ENCODE measurements at places on chromosomes 6 and 20.

GRCh38 chr6:53544470-53545308 is at the start of gene GCLC:
GCLC (minus strand) TSS chr6:53545101; CDS start chr6:53544645, 456 bp downstream.
- DNase-seq: peak; percentile 93

DNA sequence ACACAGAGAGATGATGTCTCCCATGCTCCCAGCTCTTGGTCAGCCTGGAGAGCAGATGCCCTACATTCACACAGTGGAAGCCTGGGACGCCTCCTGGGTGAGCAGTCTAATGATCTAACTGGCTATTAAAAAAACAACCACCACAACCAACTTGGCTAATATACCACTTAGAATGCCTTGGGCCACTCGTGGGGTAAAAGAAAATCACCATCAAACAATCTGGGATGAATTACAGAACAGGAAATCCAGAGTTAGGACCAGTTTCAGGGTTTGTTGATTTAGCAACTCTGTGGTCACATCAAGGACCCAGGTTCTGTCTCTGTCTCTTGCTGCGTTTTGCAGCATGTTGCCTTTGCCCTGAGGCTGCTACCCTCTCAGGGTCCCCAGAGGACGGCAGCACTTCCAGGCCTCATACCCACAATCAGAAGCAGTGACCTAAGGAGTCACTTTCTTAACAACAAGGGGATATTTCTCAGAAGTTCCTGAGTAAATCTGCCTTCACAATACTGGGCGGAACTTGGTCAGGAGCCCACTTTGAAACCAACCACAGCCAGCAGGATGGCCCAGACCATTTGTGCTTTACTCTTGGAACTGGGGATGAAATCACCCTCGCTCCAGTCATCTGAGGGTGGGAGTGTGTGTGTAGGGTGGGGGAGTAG is 118.7 kb downstream of the CLIC5 start:
- DNase-seq: peak; percentile 66

- DNase-seq: peak; percentile 98
These were observed 6.2 kb downstream of the JPH2 start for GRCh38 chr20:44180814-44181213.

DNA sequence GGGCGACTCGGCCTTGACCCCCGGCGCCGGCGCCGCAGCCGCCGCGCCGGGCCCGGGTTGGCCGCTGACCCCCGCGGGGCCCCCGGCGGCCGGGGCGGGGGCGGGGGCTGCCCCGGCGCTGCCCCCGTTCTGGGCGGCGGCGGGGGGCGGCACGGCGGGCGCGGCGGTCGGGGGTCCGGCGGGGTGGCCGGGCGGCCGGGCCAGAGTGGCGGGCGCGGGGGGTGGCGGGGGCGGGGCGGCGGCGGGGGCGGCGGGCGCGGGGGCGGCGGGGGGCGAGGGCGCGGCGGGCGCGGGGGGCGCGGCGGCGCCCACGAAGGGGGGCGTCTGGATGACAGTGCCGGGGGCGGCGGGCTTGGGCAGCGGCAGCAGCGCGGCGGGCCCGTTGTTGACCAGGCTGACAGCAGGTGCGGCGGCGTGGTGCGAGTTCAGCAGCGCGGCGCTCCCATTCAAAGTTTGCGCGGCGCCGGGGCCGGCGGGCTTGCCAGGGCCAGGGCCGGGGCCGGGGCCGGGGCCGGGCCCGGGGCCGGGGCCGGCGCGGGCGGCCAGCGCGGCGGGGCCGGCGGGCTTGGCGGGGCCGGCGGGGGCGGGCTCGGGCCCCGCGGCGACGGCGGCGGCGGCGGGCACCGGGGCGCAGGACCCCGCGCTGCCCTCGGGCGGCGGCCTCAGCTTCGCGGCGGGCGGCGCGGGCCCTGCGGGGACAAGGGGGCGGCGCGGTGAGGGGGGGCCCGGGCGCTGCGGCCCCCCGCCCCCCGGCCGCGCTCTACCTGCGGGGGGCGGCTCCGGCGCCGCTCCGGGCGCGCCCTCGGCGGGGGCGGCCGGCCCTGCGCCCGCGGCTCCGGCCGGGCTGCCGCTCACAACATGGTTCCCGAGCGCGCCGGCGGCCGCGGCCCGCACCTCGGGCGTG is 659 bp downstream of the TAF4 start:
- DNase-seq: no peak

DNA sequence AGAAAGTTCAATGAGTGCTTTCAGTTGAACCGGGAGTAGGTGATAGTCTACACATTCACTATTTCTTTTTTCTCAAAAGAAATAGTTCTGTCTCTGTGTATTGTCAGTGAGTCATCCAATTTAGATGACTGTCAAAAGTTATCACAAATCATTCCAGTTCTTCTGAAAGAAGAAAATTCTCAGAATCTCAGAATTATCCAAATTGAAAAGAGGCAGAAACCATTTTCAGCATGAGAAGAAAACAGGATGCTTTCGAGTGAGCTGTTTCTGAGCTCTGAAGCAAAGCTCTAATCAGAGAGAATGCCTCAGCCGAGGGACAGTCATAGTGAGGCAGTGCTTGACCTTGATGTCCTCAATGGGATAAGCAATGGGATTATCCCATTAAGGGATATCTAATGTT is 97.9 kb downstream of the HUS1B start:
- no peak for DNase-seq

DNA sequence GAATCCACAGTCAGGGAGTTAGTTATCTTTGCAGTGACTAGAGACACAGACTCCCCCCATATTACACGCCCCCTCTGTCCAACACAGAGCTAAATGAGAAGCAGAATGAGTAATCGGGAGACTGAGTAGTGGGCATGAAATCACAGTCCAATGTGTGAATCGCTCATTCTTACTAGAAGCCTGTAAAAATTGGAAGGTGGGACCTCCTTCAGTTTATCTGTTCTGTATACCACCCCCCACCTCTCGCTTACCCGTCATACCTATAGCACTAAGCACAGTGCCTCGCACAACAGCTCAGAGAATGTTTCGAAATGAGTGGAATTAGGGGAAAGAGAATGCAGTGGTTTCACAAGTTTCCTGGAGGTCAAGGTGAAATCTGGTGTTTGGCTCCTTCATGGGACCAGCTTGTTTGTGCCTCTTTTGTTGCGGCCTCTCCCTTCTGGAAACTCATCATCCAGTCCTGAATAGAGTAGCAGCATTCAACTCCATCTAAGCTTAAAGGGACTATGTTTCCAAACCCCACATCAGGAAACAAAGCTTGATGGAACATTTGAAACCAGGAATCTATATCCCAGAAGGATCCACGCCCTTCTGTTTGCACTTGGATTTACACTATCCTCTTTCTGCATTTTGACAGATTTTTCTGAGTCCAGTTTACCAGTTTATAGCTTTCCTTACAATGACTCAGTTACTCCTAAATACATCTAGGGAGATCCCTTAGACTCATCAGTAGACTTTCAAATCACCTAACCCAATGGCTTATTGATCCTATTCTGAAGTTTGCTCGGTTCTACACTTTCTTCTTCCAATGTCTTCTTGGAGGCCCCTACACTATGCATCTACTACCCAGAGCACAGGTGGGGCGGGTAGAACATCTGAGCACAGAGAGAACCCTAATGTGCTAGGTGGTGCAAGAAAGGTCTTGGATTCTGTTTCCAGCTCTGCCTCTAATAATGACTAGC is 59.2 kb upstream of the PIM1 start:
- DNase-seq: no peak

DNA sequence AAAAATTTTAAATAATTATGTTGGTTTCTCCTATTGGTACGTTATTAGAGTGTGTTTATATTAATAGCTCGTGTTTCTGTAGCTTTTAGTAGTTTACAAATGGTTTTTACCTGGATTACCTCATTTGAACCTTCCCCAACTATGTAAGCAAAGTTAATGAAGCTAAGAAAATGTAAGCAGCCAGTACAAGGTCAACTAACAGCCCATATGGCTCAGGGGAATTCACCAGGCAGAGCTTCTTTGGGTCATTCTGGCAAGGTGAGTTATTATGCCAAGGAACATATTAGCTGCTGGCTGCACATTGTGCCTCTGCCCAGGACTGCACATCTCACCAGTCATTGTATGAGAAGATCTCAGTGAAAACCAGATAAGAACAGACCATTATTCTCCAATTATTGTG is 27.0 kb upstream of the MARCKS start:
- no peak for DNase-seq

DNA sequence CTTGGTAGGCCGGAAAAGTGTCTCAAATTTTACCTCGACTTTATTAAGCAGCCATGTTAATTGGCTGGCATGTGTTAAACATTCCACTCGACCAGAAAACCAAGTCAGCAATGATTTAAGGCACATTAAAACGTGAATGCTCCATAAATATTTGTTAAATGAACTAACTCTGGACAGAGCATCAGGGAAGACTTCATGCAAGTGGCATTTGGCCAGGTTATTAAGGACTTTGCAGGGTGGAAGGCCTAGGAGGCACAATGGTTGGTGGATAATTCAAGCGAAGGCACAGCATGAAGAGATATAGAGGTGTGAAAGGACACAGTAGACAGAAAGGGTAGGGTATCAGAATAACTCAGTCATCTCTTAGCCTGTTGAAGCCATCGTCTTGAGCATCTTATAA is 23.0 kb downstream of the ELOVL5 start:
- no peak for DNase-seq

- DNase-seq: no peak
These were observed 59.5 kb downstream of the CTCFL start for GRCh38 chr20:57465486-57465885.

GRCh38 chr6:41509580-41509979 is 36.6 kb upstream of the FOXP4 start:
- no peak for DNase-seq

GRCh38 chr6:73932866-73933265 is 236.9 kb downstream of the CD109 start:
- DNase-seq: no peak

DNA sequence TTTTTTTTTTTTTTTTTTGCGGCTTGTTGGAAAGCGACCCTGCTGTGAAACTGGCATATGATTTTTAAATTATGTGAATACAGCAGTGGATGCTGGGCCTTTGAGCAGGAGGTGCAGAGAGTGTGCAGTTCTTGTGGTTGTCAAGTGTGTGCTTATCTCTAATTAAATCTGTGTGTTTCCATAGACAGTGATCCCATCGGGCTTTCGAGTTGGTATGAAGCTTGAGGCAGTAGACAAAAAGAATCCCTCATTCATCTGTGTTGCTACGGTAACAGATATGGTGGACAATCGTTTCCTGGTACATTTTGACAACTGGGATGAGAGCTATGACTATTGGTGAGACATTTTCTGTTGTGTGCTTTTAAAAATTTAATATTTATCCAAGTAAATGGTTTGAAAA is 52.4 kb downstream of the L3MBTL3 start:
- no peak for DNase-seq

DNA sequence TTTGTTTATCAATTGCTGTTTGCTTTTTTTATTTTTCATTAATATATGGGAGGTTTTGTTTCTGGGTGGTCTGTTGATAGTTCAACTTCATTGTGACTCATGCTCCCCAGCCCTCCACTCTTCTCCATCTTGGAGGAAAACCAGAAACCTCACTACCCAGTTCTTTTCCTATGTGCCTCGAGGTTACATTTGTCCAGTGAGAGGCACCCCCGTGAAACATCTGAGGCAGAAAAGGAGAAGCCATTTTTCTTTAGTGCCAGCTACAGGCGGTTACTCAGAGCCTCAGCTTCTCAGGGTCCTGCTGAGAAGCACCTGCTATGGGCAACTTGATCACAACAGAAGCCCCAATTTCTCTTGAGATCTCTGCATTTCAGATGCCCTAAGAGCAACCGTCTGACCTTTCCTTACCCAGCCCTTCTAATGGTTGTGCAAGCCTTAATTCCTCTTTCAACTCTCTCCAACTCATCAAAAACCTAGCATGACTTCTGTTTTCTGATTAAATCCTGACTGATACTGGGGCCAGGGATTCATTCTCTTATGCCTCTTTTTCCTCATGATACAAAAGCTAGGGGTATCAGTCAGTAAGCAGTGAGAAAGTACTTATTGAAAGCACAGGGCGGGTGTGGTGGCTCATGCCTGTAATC is 144.6 kb downstream of the ELOVL4 start:
- DNase-seq: no peak

DNA sequence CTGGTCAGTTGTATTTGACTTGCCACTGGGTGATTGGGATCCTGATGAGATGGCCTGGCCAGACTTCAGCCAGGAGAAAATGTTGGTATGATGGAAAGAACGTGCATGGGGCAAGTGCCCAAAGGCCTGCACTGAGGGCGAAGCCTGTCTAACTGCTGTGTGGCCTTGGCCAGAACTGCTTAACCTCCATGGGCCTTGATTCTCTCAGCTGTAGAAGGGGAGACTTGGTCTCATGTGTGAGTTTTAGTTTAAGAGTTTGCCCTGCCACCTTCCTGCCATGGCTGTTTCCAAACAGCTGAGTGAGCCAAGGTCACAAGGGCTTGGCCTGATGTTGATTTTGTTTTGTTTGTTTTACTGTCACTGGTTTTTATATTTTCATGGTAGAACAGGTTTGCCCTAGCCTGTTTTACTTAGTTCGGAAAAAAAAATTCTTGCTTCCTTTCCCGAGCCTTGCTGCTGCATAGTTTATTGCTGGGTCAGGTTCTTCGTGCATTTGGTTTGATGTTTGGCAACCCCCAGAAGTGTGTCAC is 35.3 kb downstream of the DSTN start:
- DNase-seq: no peak

- DNase-seq: no peak
These were observed 14.4 kb upstream of the GSTA4 start for GRCh38 chr6:53009511-53009910.

DNA sequence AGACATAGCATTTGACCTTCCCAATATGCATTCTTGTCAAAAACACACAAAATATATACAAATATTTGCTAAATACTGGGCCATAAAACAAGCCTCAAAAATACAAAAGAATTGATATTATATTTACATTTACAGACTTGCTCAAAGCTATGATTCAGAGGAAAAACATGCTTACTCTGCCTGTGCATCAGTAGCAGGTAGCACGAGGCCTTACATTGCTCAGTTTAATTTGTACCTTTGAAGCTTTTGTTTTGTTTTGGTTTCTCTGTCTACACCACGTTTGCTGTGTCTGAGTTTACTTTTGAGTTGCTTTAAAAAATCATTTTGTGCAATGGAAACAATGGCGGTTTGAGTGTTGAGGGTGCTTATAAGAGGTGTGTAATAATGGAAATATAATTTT is 99.3 kb downstream of the PHF3 start:
- DNase-seq: no peak

DNA sequence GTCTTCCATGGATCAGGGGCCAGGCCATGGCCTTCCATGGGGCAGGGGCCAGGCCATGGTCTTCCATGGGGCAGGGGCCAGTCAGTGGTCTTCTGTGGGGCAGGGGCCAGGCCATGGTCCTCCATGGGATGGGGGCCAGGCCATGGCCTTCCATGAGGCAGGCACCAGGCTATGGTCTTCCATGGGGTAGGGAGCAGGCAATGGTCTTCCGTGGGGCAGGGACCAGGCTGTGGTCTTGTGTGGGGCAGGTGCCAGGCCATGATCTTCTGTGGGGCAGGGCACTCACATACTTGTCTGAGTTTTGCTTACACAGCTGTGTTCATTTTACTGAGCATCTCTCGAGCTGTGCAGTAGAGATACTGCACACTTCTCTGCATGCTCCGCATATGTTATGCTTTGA is 57.3 kb upstream of the THBS2 start:
- DNase-seq: no peak

DNA sequence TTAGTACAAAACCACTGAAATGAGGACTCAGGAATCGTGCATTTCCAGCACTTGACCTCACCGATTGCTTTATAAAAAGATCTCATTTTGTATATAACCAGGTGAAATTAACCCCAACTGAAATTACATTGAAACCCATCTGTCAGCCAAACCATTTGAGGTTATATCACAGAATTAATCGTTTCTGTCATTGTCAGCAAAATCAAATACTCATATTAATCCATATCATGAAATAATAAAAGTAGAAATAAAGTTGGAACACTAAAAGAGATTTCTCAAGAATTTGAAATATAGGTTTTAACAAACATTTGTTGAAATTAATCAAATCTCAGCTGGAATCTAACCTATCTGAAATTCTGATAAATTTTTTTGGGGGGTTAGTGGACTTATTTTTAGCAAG is 23.7 kb downstream of the KHDRBS2 start:
- DNase-seq: no peak

All from myocyte (in vitro differentiated cells).